ENCODE measurements at places on chromosomes 3 and 15.
A peak's percentile ranks its signal among the peaks of the same experiment; 100 is the strongest.

- no peak for DNase-seq
These were observed 198.9 kb upstream of the CBLB start for GRCh38 chr3:106067711-106068110.

DNA sequence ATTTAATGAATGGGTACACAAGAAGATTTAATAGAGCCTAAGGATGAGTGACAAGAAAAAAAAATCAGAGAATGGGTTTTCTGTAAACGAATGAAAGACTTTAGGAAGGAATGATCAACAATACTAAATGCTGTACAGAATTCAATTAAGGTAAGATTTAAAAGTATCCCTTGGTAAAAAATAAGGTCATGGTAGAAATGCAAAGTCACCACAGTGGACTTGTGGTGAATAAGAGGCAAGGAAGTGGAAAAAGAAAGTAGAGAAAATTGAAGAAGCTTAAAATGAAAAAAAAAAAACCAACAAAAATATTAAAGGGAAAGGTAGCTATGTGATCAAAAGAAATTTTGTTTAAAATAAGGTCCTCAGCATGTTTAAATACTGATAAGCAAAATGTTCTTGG, 82.4 kb downstream of the PLSCR2 start:
- no peak for DNase-seq

GRCh38 chr3:134709561-134710312, 58.9 kb upstream of the KY start:
- no peak for DNase-seq

DNA sequence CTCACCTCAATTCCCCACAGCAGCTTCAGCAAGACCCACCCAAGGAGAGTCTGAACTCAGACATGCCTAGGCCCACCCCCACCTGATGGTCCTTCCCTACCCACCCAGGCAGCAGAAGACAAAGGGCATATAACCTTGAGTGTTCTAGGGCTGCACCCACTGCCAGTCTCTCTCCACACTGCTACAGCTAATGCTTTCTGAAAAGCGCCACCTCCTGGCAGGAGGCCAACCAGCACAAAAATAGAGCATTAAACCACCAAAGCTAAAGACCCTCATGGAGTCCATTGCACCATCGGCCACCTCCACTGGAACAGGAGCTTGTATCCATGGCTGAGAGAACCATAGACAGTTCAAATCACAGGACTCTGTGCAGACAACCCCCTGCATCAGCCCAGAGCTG, 11.3 kb upstream of the RPL39L start:
- peak; percentile 49 for DNase-seq

- DNase-seq, result no peak
These were observed 106.1 kb downstream of the EOMES start for GRCh38 chr3:27616031-27616430.

DNA sequence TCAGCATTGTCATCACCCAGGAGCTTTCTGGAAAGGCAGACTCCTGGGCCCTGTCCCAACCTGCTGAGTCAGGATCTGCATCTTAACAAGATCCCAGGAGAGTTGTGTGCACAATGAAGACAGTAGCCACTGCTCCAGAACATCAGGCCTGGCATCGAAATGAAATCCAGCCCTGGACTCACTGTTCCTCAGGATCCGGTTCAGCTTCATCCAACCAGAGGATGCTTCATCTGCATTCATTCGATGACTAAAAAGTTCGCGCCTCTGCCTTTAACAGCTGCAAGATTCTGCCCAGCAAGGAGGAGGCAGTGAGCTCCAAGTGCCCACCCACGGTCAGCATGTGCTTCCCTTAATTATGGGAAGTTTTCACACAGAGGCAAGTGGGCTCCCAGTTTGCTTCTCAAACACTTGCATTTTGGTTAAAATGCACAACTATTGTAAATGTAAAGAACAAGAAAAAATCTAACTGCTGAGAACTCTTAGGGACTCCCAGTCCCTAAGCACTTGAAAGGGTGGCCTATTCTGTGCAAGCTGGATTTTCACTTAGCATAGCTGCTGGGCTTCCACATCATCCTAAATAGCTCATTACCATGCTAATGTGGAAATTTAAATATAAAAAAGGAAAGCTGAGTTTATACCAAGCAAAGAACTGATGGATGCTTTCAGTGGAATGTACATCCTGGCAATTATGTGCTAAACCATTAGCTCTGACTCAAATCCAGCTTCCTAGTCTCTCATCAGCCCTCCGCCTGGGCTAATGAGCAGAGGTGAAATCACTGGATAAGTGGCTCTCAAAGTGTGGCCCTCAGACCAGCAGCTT, 25.5 kb upstream of the ESYT3 start:
- no peak for DNase-seq

DNA sequence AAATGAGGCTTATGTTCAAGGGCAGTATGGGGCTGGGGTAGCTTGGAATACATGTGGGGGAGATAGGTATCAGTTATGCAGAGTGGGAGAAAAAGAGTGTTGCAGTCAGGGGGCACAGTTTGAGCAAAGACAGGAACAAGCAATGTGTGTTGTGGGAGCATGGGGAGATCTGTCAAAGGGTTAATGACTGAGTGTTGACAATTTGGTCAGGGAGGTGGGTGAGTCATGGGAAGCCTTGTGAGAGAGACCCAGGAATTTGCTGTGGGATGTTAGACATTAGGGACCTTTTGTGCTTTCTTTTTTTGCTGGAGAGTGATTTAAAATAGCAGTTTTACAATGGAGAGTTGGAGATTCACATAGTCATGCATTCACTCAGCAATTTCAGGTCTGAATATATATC, 221.6 kb upstream of the NR2E3 start:
- no peak for DNase-seq

DNA sequence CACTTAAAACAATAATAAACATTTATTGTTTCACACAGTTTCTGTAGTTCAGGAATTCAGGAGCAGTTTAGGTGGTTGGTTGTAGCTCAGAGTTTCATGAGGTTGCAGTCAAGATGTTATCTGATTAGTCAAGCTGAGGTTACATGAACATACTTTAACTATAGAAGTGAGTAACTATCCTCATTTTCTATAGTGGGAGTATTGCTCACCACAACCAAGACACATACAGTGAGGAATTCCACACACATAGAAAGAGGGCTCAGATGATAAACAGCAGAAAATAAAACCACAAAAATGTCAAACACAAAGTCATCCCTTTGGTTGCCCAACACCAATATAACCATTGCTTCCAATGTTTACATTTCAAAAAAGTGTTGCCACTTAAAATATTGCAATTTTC, 13.6 kb downstream of the SCN11A start:
- no peak for DNase-seq

- DNase-seq, result peak; percentile 18
These were observed 34.3 kb downstream of the ZBTB38 start for GRCh38 chr3:141402476-141403171.

- no peak for DNase-seq
These were observed 11.6 kb upstream of the TMED3 start for GRCh38 chr15:79299126-79299840.

- no peak for DNase-seq
These were observed 702.8 kb downstream of the SI start for GRCh38 chr3:164375538-164375937.

DNA sequence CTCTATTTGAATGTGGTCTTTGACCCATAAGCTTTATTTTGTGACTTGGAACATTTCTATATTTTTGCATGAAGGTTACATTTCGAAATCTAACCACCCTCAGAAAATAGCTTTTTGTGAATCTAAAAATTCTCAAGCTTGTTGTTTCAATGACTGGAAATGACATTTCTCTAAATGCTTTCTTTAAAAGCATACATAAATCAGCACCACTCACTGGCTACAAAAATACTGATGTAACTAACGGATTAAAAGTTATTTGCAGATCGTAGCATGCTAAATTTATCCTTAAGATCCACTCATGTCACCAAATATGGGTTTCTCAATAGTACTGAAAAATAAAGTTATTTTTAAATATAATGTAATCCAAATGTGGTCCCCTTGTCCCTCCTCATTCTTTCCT, 55.2 kb upstream of the ACAN start:
- DNase-seq, result no peak

GRCh38 chr3:38029400-38030125, at the start of gene PLCD1:
Gene PLCD1 (minus strand): TSS chr3:38029642. CDS start chr3:38029539, 103 bp downstream.
- DNase-seq, result no peak

GRCh38 chr3:31671976-31672375, 139.3 kb downstream of the STT3B start:
- DNase-seq, result no peak

DNA sequence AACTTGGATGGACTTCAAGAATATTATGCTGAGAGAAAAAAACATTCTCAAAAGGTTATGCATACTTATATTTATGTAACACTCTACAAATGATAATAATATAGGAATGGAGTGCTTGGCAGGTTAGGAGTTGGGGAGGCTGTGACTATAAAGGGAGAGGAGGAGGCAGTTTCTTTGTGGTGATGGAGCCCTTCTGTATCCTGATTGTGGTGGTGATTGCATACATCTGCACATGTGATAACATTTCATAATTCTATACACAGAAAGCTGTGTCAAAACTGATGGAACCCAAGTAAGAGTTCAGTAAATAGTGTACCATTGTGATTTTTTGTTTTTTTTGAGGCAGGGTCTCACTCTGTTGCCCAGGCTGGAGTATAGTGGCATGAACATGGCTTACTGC, 31.7 kb upstream of the FAM3D start:
- no peak for DNase-seq

- no peak for DNase-seq
These were observed 3.9 kb upstream of the MUSTN1 start for GRCh38 chr3:52838561-52839267.

DNA sequence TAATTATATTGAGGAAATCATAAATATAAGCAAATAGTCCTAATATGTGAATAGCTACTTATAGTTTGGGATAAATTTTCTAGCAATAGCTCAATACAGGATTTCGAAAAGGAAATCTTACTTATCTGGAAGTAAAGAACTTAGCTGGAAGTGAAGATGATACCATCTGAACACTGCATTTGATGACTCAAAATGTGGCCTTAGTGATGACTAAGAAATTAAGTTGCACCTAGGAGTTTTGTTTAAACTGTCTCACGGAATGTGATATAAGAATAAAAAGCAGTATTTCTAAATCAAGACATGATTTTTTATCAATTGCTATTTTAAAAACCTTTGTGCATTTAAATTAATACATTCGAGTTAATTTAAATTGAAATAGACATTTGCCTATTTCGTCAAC, 91.2 kb downstream of the EOMES start:
- DNase-seq, result no peak

DNA sequence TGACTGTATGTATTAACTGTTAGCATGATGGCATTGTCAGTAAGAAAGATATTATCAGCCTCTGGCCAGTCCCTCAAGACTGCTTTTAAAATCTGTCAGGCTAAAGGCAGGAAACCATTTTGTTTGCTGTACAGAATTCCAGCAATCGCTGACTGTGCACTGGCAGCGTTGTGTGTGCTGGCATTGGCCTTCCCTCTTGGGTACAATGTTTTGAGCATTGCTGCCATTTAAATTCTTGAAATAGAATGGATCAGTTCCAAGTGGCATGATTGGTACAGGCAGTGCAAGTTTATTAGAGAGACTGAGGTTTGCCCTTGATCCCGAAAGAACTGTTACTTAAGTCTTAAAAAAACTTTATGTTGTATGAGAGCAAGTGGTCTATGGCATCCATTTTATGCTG, 788.7 kb downstream of the OTOL1 start:
- no peak for DNase-seq

GRCh38 chr3:64489361-64490044, 198.3 kb downstream of the ADAMTS9 start:
- no peak for DNase-seq

DNA sequence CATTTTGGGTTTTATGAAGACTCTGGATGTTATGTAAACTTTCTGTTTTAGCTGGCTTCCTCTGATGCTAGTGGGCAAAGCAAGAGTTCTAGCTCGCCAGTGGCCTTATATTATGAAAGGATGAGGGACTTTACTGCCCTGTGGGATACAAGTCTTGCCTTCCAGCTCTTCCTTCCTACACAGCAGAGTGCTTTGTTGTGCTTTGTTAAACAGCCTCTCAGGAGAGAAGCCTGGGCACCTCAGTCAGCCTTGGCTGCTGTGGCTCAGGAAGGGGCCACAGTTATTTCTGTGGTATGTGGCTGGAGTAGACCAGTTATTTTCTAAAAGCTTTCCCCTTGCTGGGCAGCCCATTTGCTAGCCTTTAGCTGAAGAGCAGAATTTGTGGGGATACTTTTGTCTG, 69.5 kb upstream of the SUCLG2 start:
- no peak for DNase-seq

DNA sequence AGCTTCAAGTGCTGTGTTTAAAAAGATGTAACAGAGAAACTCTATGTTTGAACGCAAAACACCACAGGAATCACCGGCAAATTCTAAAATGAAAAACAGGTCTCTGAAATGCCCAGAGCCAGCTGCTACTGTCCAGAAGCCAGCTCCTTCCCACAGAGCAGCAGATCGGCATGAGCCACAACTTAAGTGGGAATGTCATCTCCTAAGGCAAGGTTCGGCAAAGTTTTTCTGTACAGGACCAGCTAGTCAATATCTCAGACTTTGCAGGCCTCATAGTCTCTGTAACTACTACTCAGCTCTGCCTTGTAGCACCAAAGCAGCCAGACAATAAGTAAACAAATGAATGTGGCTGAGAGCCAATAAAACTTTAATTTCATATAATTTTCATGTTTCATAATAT, 4.9 kb downstream of the PLOD2 start:
- DNase-seq, result no peak

DNA sequence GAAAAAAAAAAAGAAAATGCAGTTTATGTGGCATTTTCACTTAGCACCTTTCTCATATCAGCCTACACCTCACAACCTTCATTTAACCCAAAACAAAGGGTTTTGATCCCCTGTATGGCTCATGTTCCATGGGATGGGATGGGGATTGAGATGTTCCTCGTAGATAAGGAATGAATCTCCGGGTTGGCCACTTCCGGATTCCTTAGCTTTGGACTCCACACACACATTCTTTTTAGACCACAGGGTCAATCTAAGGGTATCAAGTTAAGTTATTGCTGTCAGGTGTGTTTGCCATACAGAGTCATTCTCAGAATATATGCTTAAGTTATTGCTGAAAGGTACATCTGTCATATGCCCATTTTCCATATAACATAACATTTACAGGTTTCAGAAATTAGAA, 301.4 kb upstream of the TGFBR2 start:
- DNase-seq, result no peak

DNA sequence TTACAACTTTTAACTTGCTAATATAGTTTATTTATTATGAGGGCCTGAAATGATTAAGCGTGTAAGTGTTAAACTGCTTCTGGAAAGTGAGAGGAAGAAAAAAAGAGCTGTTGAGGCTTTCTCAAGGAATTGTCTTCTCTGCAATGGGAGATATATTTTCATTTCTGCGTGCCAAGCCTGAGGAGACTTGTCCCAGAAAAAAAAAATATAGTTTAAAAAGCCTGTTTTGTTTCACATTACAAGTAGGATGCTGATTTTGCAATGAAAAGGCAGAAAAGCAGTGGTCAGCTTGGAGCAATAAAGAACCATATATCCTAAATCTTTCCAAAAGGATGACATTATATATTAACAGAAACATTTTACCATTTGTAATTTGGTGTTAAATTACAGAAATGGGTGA, 115.5 kb downstream of the GMNC start:
- no peak for DNase-seq

GRCh38 chr3:194547042-194547441, 60.2 kb upstream of the ATP13A3 start:
- DNase-seq, result no peak

GRCh38 chr3:16286161-16286560, 21.1 kb downstream of the OXNAD1 start:
- DNase-seq, result peak; percentile 50

All from activated T-cell treated with anti-CD3 and anti-CD28 coated beads for 4 hours (primary cell).